ENCODE measurements at places on chromosomes 11 and 22.

DNA sequence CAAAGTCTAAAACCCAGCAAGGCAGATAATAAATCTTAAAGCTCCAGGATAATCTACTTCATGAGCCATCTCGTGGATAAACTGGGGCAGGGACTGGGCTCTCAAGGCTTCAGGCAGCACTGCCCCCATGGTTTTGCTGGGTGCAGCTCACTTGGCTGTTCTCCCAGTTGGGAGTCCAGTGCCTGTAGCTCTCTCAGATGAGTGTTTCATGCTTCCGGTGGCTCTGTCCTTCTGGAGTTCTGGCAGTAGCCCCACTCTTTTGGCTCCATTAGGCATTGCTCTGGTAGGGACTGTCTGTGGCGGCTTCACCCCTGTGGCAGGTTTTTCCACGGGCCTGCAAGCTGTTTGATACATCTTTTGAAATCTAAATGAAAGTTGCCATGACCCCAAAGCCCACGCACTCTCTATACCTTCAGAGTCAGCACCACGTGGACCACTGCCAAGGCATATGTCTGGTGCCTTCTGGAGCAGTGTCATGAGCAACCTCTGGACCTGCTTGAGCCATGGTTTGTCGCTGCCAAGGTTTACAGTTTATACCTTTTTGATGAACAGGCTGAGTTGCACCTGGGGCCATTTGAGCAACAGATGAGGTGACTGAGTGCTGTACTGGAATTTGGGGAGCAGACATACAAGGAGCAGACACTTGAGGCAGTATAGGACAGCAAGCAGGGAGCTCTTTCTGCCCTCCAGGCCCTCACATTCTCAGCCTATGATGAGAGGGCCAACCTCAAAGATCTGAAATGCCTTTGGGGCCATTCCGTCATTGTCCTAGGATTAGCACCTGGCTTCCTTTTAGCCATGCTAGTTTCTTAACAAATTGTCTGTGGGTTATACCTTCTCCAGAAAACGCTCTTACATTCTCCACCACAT is 48.6 kb downstream of the MTNR1B start:
- DNase-seq: no peak

DNA sequence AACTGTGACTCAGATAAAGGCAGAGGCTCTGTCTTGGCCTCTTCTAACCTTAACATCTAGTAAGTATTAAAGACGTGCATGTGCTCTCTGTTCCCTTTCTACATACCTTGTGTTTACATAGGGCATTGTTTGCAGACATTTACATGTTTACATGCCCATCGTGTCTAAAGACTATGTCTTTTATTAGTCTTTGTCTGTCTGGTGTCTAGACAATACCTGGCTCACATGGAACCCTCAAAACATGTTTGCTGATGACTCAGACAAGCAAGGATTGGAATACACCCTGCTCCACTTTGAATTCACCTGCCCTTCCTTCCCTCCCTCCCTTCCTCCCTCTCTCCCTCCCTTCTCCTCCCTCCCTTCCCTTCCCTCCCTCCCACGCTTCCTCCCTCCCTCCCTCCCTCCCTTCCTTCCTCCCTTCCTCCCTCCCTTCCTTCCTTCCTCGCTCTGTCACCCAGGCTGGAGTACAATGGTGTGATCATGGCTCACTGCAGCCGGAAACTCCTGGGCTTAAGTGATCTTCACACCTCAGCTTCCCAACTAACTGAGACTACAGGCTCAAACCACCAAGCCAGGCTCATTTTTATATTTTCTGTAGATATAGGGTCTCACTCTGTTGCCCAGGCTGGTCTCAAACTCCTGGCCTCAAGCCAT is 23.7 kb upstream of the SORL1-AS1 start:
- no peak for DNase-seq

- DNase-seq: peak; percentile 25
These were observed 101.4 kb downstream of the GALNT18 start for GRCh38 chr11:11520231-11521015.

DNA sequence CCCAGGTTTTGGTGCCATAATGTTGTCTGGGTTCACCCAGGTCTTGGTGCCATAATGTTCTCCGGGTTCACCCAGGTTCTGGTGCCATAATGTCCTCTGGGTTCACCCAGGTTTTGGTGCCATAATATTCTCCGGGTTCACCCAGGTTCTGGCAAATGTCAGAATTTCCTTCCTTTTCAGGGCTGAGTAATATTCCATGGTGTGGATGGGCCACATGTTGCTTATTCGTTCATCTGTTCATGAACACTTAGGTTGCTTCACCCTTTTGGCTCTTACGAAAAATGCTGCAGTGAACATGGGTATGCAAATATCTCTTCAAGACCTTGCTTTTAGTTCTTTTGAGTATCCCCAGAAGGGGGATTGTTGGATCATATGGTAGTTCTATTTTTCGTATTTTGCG is 15.1 kb upstream of the GRAMD4 start:
- DNase-seq: no peak

DNA sequence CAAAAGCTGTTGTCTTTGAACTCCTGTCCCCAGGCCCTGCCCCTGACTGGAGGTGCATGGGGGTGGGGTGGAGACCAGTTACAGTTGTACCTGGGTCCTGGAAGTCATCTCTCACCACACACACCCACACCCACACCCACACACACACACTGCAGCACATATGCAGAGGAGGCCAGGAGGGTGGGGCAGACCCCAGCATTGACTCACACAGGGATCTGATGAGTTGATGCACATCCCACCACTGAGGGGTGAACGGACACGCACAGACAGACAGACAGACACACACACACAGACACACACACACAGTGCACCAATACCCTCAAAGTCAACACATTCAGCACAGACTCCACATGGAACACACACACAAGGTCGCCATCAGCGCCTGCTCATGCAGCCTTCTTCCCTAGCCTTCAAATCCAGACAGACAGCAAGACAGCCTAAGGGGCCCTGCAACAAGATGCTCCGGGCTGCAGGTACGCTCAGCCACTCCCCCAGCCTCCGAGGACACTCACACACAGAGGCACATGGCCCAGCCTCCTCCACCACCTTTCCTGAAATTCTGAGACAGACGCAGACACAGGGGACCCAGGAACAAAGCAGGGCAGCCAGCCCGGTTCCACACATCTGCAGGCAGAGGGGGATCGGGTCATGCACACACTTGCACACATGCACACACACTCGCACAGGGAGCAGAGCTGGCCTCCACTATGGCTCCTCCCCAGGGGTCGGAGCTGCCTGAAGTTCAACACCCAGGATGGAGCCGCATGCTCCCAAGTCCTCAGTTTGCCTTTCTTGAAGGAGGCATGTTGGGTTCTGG is 26.5 kb downstream of the SYT7 start:
- DNase-seq: no peak

- DNase-seq: no peak
These were observed 12.8 kb upstream of the LMO1 start for GRCh38 chr11:8276528-8276927.

DNA sequence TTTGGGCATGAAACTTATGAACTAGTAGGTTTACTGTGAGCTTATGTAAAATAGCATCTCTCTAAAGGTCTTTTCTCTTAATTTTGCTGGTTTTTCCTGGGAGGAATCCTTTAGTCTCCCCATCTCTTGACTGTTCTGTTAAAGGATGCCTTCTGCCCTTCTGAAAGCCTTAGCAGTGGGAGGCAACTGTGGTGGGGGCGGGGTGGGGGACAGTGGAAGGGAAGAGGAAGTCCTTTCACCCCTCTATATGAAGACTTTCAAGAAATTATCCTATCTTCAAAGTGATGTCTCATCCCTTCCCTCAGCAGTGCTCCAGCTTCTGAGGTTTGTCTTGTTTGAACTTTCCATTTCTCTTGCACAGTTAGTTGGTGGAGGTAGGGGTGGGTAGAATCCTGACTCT is 73.1 kb downstream of the ELP4 start:
- peak; percentile 19 for DNase-seq

DNA sequence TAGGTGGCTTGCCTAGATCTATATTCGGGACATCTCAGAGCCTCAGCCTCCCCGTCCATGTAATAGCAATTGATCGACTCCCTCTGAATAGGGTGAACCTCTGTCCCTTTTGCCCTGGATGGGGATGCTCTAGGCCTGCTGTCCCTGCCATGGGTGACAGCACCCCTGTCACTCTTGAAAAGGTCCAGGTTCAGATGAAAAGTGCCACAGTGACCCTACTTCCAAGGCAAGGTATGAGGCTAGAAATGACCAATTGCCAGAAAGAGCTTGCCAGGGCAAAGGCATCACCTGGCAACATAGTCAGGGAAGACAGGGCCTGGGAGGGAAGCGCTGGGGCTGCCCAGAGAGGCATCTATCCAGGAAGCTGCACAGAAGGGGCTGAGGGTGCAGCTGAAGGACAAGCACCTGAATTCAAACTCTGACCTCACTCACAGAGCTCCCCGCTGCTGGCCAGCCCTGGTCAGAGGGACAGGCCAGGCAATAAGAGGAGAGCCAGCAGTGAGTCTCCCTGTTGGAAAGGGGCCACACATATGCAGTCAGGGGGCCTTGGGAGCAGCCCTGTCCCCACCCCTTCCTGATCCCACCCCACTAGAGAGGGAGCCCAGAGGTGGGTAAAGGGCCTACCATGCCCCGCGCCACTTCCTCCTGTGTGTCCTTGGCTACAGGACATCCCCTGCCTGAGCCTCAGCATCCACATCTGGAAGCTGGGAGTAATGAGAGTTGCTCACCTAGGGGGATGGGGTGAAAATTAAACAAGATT is 9.0 kb upstream of the APOBEC3A start:
- DNase-seq: no peak

GRCh38 chr11:132520199-132520598 is 1012.1 kb downstream of the OPCML start:
- DNase-seq: no peak

- DNase-seq: no peak
These were observed 386.4 kb downstream of the DCDC1 start for GRCh38 chr11:30983143-30983542.

DNA sequence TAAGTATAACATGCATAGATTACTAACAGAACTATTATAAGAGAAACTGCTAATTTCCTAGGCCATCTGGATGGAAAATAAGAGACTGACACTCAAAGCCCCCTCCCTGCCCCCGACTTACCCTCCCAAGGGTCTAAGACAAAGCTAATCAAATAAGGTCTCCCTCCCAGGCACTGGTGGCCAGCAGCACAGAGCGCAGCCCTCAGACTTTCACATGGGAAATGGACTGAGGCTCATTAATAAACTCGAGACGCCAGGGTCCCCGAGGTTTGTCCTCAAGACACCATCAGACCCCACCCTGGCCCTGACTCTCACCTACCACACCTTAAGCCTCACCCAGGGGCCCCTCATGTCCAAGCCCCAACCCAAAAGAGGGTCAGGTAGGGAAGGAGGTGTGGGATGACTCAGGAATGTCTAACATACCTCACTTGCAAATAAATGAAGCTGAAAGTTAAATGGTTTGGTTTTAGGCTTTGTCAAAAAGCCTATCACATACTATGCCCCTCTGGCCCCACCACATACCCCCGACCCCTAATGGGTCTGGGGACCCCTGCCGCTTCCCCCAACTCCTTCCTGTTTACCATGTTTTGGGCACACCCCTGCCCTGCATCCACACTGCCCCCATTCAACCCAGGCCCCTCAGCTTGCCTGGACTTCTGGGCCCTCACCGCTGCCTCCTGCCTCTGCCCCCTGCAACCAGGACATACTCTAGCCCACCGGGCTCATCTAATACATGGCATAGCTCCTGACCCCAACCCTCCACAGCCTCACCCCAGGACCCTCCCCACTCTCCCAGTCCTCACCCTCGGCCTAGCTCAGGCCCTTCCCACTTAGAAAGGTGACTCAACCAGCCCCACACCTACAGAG is 11.4 kb downstream of the ARAP1 start:
- DNase-seq: peak; percentile 41

GRCh38 chr11:12189543-12190235 is 79.3 kb downstream of the MICAL2 start:
- DNase-seq: no peak

DNA sequence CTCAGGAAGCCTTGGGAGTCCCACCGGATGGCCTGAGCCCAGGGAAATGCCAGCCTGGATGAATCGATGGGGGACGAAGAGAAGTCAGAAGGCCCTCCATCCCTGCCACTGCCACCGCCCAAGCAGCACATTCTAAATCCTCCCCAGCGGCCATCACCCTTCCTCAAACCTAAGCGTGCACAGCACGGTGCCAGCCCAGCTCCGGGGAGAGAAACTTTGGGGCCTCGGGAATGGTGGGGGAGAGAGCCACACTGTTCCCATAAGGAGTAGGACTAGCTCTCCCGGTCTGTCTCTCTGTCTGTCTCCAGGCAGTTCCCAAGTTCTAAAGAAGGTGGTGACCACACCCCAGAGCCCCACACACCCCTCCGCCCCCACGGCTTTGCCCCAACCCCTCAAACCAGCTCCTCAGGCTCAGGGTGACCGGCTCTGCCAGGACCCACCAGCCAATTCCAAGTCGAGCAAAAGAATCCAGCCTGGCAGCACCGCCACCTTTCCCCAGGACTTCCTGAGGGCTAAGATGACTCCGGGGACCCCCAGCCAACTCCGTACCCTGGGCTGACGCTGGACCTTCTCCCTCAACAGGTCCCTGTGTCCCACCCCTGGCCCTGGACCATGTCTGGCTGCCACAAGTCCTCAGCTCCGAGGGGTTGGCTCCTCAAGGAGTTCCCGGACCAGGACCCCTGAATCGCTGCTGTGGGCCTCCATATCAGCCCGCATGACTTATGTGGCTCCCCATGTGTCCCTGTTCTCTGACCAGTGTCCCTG is 2.7 kb downstream of the AHNAK start:
- no peak for DNase-seq

GRCh38 chr11:71241721-71242259 is 10.6 kb downstream of the SHANK2 start:
- no peak for DNase-seq

DNA sequence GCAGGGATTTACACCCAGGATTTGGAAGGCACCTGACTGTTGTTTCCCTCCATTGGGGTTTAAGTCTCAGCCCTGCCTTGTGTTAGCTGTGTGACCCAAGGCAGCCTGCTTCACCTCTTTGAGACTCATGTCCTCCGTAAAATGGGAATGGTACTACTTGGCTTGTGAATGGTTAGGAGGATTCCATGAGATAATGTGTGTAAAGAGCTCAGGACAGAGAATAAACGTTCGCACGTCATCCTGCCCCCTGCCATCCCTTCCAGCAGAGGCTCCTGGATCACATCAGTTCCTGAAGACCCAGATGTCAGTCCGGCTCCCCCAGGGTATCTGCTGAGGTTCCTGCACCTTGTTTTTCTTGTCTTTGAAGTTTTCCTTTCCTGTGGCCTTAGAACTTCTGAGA is 16.8 kb upstream of the ACCSL start:
- DNase-seq: no peak

GRCh38 chr11:126482586-126483108 is 127.2 kb downstream of the ST3GAL4 start:
- no peak for DNase-seq

GRCh38 chr11:45852018-45852711 is 4.9 kb downstream of the CRY2 start:
- peak; percentile 30 for DNase-seq
